Hematopoietic multipotent progenitor cell treated with erythropoietin and hydrocortisone succinate and interleukin-3 and kit ligand, for 8 days (in vitro differentiated cells): ENCODE measurements at places on chromosomes 5 and 9.
A peak's percentile ranks its signal among the peaks of the same experiment; 100 is the strongest.

- peak; percentile 86 for DNase-seq
These were observed 2.8 kb downstream of the CD74 start for GRCh38 chr5:150409638-150410523.

DNA sequence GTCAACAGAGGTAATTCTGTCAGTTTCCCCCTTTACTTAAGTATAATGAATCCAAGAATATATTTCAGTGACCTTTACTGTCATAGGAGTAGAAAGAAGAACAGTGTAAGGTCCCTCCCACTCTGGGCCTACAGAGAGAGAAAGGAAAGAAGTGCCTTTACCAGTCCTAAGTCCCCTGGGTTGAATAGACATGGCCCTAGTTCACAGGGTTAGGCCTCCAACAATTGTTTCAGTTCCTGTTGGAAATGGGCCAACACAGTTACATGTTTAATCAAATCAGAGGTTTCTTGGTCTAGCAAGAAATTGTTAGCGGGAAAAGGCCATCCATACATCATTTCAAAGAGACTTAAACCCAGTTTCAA, 605.6 kb downstream of the MTRR start:
- no peak for DNase-seq

DNA sequence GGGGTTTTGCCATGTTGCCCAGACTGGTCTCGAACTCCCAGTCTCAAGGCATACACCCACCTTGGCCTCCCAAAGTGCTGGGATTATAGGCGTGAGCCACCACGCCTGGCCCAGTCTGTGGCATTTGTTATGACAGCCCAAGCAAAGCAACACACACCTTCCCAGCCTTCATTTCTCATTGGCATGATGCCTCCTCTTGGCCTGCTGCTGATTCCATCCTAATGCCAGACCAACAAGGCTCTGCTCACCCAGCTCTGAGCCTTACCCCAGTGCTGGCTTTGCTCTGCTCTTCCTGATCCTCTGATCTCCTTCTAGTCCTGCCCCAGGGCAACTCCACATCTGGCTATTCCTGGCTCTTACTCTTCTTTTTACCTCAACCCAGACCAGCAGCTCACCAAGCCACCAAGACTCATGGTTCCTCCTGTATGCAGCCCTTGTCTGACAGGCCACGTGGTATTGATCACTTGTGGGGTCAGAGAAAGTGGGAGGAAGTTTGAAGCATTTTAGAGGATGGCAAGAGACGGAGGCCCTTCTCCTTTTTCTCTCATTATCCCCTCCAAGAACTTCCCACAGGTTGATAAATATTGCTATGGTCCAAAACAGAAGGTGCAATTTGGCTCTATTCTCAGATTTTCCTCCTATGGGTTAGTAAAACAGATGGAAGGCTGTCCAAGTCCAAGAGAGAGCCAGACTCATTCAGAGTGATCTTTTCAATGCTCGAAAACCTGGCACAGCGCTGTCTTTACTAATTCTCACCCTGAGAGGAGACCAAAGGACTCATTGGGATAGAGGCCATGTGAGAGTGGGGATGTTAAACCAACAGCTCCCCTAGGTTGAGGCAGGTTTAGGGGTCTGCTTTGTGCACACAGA, 958 bp downstream of the CD180 start:
- DNase-seq: no peak

GRCh38 chr5:127236254-127236653, 54.3 kb upstream of the MEGF10 start:
- DNase-seq: no peak

DNA sequence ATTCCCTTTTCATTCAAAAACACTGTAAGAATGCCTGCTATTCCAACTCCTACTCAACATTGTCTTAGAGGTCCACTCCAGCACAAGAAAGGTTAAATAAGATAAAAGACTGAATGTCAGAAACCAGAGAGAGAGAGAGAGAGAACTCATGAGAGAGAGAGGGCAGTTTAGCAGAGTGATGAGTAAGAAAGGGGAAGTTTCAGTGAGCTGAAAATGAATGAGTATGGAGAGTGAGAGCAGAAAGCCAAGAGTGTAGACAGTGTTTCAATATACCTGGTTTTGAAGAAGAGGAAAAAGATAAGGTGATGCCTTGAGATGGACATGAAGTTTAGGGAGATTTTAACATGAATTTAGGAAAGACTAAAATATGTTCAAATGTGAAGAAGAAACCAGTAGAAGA, 528.0 kb upstream of the SEMA6A start:
- no peak for DNase-seq
